ENCODE measurements at places on chromosomes 7 and 10.
A peak's percentile ranks its signal among the peaks of the same experiment; 100 is the strongest.

GRCh38 chr7:156147756-156148504, 335.7 kb upstream of the SHH start:
- no peak overlapping the region for H3K27ac ChIP-seq
- H3K27me3 ChIP-seq = no peaks in the 10 kb centered on the region
- H3K4me3 ChIP-seq = no peak overlapping the region
- H3K4me1 ChIP-seq = no peaks in the 10 kb centered on the region
- no peaks in the 10 kb centered on the region for H3K36me3 ChIP-seq

- H3K27ac ChIP-seq = no peak overlapping the region
- H3K4me3 ChIP-seq = no peak overlapping the region
- no peaks in the 10 kb centered on the region for H3K27me3 ChIP-seq
- H3K36me3 ChIP-seq = no peaks in the 10 kb centered on the region
- no peak for DNase-seq
Measured at GRCh38 chr7:5255832-5256231, 26.9 kb upstream of the SLC29A4 start.

DNA sequence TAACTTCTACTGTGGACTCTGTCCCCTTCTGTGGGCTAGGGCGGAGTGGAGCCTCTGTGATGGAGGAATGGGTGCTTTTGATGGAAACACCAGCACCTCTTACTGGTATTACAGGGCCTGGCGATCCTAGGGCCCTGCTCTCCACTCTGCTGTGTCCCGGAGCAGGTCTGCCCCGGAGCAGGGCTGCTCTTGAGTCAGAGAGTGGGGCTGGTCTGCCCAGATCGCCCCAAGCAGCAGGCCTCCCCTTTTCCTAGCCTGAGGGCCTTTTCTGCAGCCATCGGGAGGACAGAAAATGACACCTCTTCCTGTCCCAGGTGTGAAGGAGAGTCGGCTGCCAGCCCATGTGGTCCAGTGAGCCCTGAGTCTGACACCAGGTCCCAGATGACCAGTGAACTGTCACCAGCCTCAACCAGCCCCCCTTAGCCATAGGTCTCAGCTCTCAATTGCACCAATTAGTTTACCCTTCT, 1.4 kb downstream of the ZNF282 start:
- peak overlapping the region; percentile 96 for H3K4me3 ChIP-seq
- DNase-seq = no peak
- no peaks in the 10 kb centered on the region for H3K27me3 ChIP-seq
- H3K36me3 ChIP-seq = peaks cover 31% of the 10 kb centered on the region

GRCh38 chr7:148590471-148590870, at the start of gene C7orf33:
Gene C7orf33, plus strand, starts transcription at chr7:148590766. Its CDS starts 160 bp downstream, at chr7:148590926.
- H3K27me3 ChIP-seq = no peaks in the 10 kb centered on the region
- H3K27ac ChIP-seq = no peak within 1 kb of the TSS
- DNase-seq = no peak
- H3K36me3 ChIP-seq = no peaks in the 10 kb centered on the region

DNA sequence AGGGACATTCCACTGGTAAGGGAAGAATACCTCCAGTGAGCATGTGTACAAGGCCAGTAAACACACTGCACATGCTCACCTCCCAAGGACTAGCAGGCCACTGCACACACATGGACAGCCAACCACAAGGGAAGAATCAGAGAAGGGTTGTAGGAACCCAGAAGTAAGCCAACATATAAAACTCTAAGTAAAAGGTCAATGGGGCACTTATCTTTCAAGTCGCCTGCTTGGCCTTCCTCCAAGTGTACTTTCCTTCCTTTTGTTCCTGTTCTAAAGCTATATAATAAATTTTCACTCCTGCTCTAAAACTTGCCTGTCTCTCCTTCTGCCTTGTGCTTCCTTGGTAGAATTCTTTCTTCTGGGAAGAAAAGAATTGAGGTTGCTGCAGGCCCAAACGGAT, 33.0 kb downstream of the ORC5 start:
- H3K27me3 ChIP-seq = no peaks in the 10 kb centered on the region
- H3K4me3 ChIP-seq = no peak overlapping the region
- H3K27ac ChIP-seq = no peak overlapping the region
- DNase-seq = no peak
- H3K36me3 ChIP-seq = no peaks in the 10 kb centered on the region
- no peaks in the 10 kb centered on the region for H3K4me1 ChIP-seq

- no peak overlapping the region for H3K27ac ChIP-seq
- no peak for DNase-seq
- no peaks in the 10 kb centered on the region for H3K4me1 ChIP-seq
- H3K27me3 ChIP-seq = no peaks in the 10 kb centered on the region
- peaks cover 17% of the 10 kb centered on the region for H3K36me3 ChIP-seq
- no peak overlapping the region for H3K4me3 ChIP-seq
Measured at GRCh38 chr7:5210751-5211338, 20.8 kb downstream of the WIPI2 start.

DNA sequence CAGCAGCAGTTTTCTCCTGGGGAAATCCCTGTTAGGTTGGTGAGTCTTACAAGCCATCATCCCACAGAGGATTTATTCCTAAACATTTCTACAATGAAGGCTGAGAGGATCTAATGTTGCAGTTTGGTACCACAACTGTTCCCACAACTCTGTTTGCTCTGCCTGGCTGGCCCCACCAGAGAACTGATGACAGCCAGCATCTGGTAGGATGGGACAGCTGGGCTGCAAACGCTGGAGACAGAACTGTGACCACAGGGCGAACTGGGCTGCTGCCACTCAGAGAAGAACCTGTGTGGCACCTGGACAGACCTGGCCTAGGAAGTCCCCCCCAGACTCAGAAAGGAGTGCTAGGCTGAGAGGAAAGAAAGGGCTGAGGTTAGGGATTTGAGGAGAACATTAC, 94.8 kb downstream of the CALN1 start:
- no peak overlapping the region for H3K27ac ChIP-seq
- DNase-seq = no peak
- H3K27me3 ChIP-seq = no peaks in the 10 kb centered on the region
- H3K4me3 ChIP-seq = no peak overlapping the region
- H3K4me1 ChIP-seq = no peaks in the 10 kb centered on the region
- H3K36me3 ChIP-seq = no peaks in the 10 kb centered on the region

DNA sequence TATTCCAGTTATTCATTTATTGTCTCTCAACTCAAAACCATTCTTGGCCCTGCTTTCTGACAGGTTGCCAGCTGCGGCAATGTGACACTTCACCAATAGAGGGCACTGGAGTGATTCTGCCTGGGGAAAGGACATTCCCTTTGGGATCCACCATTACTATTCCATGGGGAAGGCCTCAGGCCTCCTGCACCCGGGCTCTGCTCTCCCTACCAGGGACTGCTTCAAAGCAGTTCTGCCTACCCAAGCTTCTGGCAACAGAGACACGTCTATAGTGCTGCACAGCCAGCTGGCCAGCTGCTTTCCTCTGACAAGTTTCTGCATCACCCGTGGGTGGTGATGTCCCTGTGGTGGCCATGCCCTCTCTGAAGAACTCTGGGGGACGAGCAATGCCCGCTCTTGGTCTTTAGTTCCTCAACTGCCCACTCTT, 163.8 kb downstream of the ELMO1 start:
- H3K27ac ChIP-seq = no peak overlapping the region
- no peak overlapping the region for H3K4me3 ChIP-seq
- H3K36me3 ChIP-seq = no peaks in the 10 kb centered on the region
- peaks cover 29% of the 10 kb centered on the region for H3K4me1 ChIP-seq
- DNase-seq = peak; percentile 69

- H3K4me1 ChIP-seq = no peaks in the 10 kb centered on the region
- H3K36me3 ChIP-seq = no peaks in the 10 kb centered on the region
- no peak overlapping the region for H3K4me3 ChIP-seq
- no peak for DNase-seq
- no peaks in the 10 kb centered on the region for H3K27me3 ChIP-seq
Measured at GRCh38 chr7:20359341-20359963, 28.8 kb downstream of the ITGB8 start.

DNA sequence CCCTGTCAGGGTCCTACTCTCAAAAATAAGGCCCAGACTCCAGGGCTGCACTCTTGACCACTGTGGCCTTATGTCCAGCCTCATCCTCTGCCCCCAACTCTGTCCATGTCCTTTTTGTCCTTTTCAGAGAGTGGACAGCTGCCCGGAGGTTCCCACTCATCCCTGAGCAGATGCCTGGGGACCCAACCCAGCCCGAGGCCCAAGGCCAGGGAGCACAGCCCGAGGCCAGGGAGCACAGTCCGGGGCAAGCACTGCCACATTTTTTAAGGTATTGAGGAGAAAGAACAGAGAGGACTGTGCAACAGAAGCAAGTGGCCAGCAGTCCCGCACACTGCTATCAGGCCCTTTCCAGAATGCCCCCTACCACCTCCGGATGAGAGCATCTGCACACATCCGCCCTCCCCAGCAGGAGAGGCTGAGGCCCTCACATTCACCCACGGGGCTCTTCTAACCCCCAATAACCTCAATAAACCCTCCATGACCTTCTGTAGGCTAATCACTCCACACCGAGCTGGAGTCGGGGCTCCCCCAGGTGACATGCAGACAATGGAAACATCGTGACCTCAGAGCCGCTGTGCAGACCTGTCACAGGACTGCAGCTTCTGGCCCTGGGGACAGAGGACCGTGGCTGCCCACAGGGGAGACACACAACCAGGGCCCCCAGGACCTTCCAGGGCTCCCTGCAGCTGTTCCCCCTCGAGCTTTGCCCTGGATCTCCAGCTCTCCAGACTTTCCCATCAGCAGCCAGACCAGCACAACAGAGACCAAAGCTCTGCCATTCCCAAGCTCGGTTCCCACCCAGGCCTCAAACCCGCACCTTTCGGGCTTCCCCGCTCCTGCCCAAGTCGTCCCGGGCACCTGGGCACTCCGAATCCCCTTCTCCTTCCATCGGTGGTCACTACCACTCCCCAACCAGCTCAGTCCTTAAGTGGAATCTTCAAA, 51.4 kb downstream of the CAMK2B start:
- no peak overlapping the region for H3K27ac ChIP-seq
- DNase-seq = no peak
- no peaks in the 10 kb centered on the region for H3K27me3 ChIP-seq
- no peak overlapping the region for H3K4me3 ChIP-seq

- no peaks in the 10 kb centered on the region for H3K27me3 ChIP-seq
- no peaks in the 10 kb centered on the region for H3K36me3 ChIP-seq
- H3K4me3 ChIP-seq = no peak overlapping the region
- H3K27ac ChIP-seq = no peak overlapping the region
- DNase-seq = no peak
Measured at GRCh38 chr7:139830292-139830691, 1.2 kb downstream of the TBXAS1 start.

DNA sequence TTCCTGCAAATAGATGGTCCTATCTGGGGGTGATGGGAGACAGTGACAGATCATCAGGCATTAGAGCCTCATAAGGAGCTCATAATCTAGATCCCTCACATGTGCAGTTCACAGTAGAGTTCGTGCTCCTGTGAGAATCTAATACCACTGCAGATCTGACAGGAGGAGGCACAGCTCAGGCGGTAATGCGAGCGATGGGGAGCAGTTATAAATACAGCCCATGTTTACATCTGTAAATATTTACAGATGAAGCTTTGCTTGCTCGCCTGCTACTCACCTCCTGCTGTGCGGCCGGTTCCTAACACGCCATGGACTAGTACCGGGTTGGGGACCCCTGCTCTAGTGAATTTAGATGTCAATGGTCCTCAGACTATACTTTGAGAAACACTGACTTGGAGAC, 17.0 kb upstream of the CDCA7L start:
- H3K4me1 ChIP-seq = peaks cover 6% of the 10 kb centered on the region
- no peak overlapping the region for H3K4me3 ChIP-seq
- no peaks in the 10 kb centered on the region for H3K36me3 ChIP-seq
- H3K27me3 ChIP-seq = no peaks in the 10 kb centered on the region

DNA sequence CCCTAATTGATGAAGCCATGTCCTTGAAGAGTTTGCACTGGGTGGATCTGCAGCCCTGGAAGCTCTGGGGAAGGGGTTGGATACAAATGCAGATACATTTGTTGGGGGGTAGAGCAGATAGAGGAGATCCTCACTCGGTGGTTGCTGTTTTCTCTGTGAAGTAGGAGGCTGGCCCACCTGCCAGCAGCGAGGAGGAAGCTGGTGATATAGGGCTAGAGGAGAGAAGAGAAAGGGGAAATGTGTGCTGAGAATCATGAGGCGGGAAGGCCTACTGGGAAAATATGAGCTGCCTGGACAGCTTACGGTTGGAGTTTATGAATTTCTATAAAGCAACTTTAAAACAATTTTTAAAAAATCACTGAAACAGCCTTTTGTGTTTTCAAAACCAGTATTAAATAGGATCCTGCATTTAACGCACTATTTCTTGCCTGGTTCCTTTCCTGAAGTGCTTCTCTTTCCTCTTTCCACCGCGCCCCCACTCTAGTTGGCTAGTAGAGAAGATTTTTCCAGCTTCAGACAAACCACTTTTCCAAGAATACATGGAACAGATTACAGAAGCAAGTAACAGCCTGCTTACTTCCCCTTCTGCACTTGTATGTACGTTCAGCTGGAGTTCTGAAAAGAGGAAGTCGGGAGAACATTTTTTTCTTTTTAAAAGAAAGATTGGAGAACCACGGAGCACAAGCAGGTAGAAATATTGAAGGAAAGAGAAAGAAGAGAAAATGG, 100.6 kb upstream of the GLCCI1 start:
- H3K4me1 ChIP-seq = peaks cover 27% of the 10 kb centered on the region
- no peak overlapping the region for H3K4me3 ChIP-seq
- DNase-seq = no peak
- no peaks in the 10 kb centered on the region for H3K36me3 ChIP-seq
- no peak overlapping the region for H3K27ac ChIP-seq
- H3K27me3 ChIP-seq = no peaks in the 10 kb centered on the region

DNA sequence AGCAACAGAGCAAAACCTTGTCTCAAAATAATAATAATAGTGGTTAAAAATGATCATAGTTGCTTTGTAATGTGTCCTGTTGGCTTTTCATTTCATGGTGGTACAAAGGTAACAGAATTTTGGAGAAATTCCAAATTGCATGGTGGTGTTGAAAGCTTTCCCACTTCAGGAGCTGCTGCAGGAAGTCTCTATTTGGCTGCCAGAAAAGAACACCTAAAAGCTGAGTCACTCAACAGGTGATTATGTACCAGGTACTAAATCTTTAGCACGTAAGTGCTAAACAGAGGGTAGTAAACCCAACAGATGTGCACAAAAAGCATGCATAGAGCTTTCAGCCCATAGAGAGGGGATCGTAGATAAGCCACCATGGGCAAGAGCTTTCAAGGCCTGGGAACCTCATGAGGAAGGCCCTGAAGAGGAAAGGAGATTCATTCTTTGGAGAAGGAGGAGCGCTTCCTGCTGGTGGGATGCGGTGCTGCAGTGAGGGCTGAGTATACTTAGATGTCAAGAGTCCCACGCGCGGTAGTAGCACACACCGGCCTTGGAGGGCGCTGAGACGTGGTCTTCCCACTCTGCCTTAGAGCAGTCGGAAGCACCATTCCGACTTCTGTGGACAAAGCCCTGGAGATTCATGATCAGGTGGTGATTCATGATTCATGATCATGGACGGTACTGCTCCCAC, 118.7 kb downstream of the RALA start:
- DNase-seq = peak; percentile 49
- no peaks in the 10 kb centered on the region for H3K36me3 ChIP-seq
- H3K4me3 ChIP-seq = no peak overlapping the region
- no peaks in the 10 kb centered on the region for H3K27me3 ChIP-seq
